ENCODE measurements at places on chromosomes 16 and 17.

DNA sequence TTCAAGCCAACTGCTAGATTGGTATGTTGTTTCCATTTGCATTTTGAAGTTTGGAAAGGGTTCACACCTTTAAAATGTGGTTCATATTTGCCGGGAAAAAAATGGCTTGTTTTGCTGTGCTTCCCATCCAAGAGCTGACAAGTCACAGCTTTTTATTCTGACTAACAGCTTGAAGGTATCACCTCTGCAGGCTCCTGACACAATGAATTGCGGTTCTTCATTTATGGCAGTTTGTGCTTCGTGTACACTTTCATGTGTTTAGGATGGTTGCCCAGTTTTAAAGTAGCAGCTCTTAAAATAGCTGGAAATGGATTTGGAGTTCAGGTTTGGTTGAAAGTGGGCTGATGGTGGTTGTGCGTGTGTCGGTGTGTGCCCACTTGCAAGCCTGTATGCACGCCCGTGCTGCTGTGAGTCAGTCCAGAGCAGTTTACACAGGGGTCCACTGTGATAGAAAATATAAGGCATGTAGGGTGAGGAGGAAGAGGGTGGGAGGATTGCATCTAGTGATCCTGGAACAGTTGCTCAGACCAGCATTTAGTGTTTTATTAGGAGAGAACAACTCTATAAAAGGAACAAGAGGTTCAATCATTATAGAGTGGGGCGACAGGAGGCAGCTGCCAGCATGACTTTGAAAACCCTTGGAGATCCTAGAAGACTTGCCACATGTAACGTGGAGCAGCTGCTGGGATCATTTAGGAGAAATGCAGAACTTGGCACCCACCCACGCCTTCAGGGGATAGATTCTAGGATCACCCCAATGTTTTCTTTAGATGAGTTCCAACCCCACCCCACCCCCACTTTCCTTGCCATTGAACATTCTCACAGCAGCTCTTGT lies 108.0 kb upstream of the TBX2 start:
- no peak for DNase-seq

DNA sequence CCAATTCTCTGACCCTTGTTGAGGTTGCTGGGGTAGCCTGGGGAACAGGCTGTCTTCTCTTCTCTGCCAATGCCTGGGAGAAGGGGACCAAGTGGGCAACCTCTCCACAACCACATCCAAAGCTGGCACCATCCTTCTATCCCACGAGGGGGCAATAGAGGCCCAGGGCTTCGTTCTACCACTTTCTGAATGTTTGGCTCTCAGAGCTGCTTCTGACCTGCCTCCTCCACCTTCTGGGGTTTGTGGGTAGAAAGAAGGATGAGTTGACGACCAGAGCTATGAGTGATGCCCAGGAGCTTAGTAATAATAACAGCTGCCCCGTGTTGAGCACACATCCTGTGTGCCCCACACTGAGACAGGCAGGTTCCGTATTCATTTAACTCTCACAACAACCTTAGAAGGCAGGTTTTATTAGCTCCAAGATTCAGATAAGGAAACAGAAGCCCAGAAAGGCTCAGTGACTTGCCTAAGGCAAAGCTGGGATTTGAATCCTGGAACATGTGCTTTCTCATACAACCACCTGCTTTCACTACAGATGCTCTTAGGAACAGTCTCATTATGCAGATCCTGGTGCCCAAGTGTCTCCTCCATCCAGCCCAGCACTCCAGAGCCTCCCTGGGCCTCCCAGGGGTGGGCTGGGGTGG lies 11.1 kb downstream of the TSPOAP1 start:
- DNase-seq = no peak

GRCh38 chr17:50972577-50972976 lies 106.4 kb upstream of the TOB1 start:
- no peak for DNase-seq

GRCh38 chr17:82101767-82102679 lies 4.0 kb upstream of the FASN start:
- DNase-seq = no peak

DNA sequence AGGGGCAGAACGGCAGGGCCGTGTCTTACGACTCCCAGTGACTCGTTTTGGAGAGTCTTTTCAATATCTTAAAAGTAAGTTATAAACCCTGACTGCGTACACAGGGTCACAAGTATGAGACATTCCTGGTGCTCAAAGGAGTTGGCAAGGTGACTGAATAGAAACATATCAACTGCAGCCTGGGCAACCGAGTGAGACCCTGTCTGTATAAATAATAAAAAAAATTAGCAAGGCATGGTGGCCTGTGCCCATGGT lies 83.3 kb downstream of the PGS1 start:
- DNase-seq = no peak

GRCh38 chr17:34154961-34155730 lies 99.9 kb upstream of the CCL2 start:
- no peak for DNase-seq

DNA sequence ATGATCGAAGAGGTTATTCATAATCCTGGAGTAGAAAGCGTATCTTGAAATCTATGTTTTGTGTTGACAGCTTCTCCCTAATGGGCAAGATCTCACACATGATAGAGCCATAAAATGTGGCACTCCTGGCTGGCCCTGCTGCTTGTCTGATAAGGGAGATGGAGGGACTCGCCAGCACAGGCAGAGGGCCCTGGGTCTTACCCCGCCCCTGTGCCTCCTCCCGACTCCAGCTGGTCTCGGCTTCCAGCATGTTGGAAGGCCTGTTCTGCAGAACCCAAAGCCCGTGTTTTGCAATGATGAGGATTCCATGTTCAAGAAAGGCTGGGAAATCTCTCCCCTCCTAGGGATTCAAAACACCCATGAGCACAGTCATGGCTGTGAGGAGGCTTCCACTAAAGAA lies 106.7 kb upstream of the SDK2 start:
- DNase-seq = no peak

- DNase-seq = no peak
These were observed 5.8 kb downstream of the NUP88 start for GRCh38 chr17:5413682-5414081.

- no peak for DNase-seq
These were observed 101.8 kb downstream of the FTO start for GRCh38 chr16:53805752-53806151.

GRCh38 chr16:55490301-55490700 lies 11.3 kb downstream of the MMP2 start:
- no peak for DNase-seq

DNA sequence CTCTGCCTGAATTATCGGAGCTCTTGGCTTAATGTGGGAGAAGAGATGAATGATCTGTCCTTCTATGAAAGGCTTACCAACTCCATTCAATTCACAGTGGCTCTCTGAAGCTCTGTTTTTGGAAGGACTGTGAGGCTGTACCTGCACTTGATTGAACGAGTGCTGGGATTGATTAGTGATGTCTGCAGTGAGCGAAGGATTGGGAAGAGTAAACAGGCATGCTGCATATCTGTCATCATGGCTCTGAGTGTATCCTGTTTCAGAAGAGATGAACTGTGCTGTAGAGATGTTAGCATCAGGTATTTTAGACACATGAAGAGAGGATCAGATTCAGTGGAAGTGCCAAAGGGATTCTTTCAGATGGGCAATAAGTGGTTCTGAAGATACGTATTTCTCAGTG lies 564.0 kb downstream of the MAF start:
- DNase-seq = no peak

Measured in vagina (tissue), 2 donors.